RCC 7860 (cell line): ENCODE measurements at places on chromosomes 2 and 18.
A peak's percentile ranks its signal among the peaks of the same experiment; 100 is the strongest.

- DNase-seq, result no peak
Measured at GRCh38 chr2:175371378-175371777, 189.9 kb upstream of the ATP5MC3 start.

DNA sequence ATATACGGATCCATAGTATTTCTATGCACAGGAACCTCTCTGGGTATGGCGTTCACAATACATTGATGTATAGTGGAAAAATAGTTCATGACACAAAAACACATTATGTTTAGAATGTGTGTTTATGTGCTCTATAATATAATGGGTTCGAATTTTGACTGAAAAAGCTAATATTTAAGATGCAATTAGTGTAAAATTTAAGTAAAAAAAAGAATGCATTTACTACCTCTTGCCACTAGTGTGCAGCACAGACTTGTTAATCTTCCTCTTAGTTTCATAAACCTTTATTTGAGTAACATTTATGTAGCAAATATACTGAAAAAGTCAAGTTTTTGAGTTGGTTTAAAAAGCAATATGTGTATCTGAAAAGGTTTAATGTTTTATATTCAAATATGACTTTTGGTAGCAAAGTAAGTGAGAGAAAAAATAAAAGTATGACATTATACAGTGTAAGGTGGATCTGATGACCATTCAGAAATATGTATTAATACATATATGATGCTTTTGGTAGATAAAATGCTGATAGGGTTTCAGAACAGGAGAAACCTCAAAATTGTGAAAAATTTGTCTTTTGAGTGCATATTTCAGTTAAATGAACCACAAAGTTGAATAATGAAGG, 49.4 kb downstream of the CCDC102B start:
- no peak for DNase-seq

- no peak for DNase-seq
Measured at GRCh38 chr2:159562248-159562647, 54.1 kb downstream of the BAZ2B start.

DNA sequence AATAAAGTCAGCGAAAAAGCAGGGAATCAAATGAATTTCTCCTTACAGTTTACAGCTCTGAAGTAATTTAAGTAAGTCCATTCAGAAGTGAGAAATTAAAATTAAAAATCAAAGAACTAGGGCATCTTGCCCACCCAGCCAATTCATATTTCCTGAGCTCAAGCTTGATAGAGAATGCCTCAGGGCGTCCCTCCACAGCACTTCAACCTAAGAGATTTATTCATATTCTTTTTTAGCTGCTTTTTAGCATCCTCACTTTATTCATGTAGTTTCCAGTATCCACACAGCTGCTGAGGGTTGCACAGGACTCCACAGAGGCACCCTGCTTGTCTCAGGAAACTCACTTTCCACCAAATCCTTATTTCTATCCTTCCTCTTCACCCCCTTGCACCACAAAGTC, 900.3 kb downstream of the BCL11A start:
- no peak for DNase-seq

GRCh38 chr2:72973566-72974435, 56.5 kb downstream of the EMX1 start:
- DNase-seq, result peak; percentile 27

DNA sequence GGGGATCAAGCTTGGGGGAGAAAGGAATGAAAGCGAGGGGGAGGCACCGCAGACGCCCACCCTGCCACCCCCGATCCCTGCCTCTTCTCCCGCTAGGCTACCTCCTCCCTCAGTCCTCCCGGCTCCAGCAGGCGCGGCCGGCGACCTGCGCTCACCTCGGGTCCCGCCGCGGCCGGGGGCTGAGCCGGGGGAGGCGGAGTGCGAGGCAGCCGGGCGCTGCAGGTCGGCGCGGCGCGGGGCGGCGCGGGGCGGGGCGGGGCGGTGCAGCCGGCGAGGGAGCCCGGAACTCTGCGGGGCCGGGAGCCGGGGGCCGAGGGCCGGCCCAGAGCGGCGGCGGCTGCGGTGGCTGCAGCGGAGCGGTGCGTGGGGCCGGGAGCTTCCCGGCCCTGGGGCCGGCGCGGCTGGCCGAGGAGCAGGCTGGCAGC, 477 bp downstream of the ACVR1 start:
- DNase-seq, result no peak

GRCh38 chr18:55199291-55199963, 240.2 kb upstream of the CCDC68 start:
- DNase-seq, result no peak

GRCh38 chr2:99715956-99716355, 226.1 kb upstream of the REV1 start:
- no peak for DNase-seq

- DNase-seq, result no peak
Measured at GRCh38 chr18:68244786-68245185, 470.1 kb downstream of the TMX3 start.
